T follicular helper cell (primary cell): ENCODE measurements at places on chromosomes 1 and 21.

GRCh38 chr1:246512230-246512629 is 5.2 kb upstream of the SMYD3 start:
- DNase-seq, result no peak

GRCh38 chr1:115838431-115839028 is 2.4 kb downstream of the NHLH2 start:
- DNase-seq, result no peak

DNA sequence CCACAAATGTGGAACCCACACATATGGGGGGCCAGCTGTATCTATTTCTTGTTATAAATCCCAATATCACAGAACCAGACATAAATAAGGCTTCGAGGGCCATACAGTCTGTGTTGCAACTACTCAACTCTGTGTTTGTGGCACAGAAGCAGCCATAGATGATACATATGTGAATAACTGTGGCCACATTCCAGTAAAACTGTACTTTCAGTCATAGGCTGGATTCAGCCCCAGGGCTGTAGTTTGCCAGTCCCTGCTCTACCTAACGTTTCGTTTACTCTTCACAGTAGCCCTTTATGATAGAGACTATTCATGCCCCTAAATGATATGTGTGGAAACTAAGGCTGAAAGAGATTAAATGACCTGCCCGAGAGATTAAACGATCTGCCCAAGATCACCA is 48.7 kb downstream of the FHAD1 start:
- no peak for DNase-seq

DNA sequence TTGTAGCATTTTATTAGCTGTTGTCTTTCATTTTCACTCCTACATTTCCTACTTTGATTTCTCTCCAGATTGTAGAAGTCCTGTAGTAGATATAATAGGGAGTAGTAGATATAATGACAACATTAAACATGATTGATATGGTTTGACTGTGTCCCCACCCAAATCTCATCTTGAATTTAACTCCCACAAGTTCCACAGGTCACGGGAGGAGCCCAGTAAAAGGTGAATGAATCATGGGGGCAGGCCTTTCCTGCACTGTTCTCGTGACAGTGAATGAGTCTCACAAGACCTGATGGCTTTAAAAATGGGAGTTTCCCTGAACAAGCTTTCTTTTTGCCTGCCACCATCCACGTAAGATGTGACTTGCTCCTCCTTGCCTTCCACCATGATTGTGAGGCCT is 7.5 kb upstream of the PRDX6 start:
- no peak for DNase-seq

- DNase-seq, result no peak
Observed at GRCh38 chr1:37064039-37064438, 29.7 kb upstream of the GRIK3 start.

DNA sequence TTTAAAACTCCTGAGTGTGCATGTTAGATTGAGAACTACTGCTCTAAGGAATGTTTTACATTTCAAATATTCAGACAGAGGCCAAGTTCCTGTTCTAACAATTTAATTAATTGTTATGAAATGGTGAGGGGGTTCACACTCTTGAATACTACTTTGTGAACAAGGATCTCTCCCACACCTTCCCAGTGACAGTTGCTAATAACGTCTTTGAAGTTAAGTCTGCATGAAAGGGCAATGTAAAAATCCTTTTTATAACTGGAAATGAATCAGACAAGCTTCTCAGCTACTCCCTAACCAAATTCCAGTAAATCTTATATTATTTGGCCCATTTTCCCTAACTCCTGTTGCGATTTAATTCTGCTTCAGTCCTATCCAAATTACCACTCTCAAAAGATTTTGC is 828.5 kb upstream of the ADAMTS5 start:
- DNase-seq, result no peak
